ENCODE measurements at places on chromosomes 11 and 22. TPM values are rescaled to one million over a fixed set of nuclear protein-coding genes. Genes with fewer than 3 reads are reported as not detected.
A peak's percentile ranks its signal among the peaks of the same experiment; 100 is the strongest.

DNA sequence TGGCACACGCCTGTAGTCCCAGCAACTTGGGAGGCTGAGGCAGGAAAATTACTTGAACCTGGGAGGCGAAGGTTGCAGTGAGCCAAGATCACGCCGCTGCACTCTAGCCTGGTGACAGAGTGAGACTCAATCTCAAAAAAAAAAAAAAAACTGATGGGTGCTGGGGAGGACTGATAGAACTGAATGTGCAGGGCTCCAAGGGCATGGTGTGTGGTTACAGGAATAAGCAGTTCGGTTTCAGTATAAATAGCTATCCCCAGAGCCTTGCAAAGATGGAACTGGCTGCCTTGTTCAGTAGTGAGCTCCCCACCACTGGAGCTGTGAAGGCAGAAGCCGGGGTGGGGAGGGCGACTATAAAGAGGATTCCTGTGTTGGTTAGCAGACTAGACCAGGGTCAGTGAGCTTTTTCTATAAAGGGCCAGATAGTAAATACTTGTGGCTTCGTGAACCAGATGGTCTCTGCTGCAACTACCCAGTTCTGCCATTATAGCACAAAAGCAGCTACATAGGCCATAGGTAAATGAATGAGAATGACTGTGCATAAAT lies 5.9 kb downstream of the TOM1 start:
- peak overlapping the region; percentile 88 for H3K27ac ChIP-seq
- peak overlapping the region; percentile 50 for H3K4me3 ChIP-seq
- H3K27me3 ChIP-seq = no peaks in the 10 kb centered on the region
- no peak for DNase-seq
- H3K36me3 ChIP-seq = peaks cover 22% of the 10 kb centered on the region
- H3K4me1 ChIP-seq = peaks cover 80% of the 10 kb centered on the region

- no peaks in the 10 kb centered on the region for H3K4me1 ChIP-seq
- H3K4me3 ChIP-seq = no peak overlapping the region
- H3K36me3 ChIP-seq = no peaks in the 10 kb centered on the region
- H3K27me3 ChIP-seq = no peaks in the 10 kb centered on the region
Measured at GRCh38 chr11:131675121-131675888, 304.9 kb downstream of the NTM start.

- no peaks in the 10 kb centered on the region for H3K36me3 ChIP-seq
- no peak overlapping the region for H3K4me3 ChIP-seq
- no peaks in the 10 kb centered on the region for H3K27me3 ChIP-seq
- DNase-seq = no peak
- no peaks in the 10 kb centered on the region for H3K4me1 ChIP-seq
- no peak overlapping the region for H3K27ac ChIP-seq
Measured at GRCh38 chr11:85750646-85751045, 60.3 kb downstream of the SYTL2 start.

DNA sequence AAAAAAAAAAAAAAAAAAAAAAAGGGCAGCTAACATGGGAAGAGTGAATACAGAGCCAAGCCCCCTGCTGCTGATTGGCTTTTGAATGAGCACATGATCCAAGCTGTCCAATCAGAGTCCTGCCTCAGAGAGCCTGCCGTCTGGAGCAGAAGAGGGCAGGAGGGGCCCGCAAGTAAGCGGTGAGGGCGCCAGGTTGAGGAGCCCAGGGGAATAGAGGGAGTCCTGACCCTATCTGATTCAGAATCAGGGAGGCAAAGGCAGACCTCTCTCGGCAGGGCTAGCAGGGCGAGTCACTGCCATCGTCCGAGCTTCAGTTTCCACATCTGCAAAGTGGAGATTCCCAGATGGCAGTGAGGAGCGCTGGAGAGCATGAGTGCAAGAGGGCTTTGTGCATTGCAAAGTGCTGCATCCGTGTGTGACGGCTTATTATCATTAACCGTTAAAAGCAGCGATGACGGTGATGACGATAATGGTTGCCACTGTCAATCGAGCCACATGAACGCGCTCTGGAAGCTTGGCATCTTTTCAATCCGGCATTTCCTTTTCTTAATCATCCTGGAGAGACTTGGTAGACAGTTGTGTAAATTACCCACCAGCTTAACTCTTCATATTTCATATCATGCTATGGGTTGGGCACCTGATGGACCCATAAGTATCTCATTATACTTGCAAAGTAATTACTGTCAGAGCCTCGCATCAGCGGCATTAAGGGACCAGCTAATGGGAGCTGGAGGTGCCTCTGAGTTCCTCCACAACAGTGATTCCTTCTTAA lies 68.6 kb upstream of the ATXN10 start:
- H3K27me3 ChIP-seq = no peaks in the 10 kb centered on the region
- no peak for DNase-seq
- no peaks in the 10 kb centered on the region for H3K4me1 ChIP-seq
- H3K27ac ChIP-seq = no peak overlapping the region
- H3K4me3 ChIP-seq = no peak overlapping the region

DNA sequence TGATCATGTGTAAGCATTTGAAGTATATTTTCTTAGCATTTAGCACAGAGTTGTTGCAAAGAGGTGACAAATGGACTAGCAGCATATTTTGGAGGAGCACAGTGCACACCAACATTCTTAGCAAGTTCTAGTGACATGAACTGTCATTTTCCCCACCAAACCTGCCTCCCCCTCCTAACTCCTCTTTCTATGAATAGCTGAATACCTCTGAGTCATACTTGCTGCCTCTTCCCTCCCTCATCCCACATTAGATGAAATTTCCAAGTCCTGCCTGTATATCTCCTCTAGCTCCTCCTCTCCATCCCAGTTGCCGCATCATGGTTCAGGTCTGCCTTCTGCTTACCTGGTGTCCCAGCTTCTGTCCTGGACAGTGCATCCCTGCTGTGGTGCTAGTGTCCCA lies 7.2 kb downstream of the OSBP2 start:
- no peak overlapping the region for H3K4me3 ChIP-seq
- H3K36me3 ChIP-seq = no peaks in the 10 kb centered on the region
- DNase-seq = no peak
- no peak overlapping the region for H3K27ac ChIP-seq

Gene MMP8
- total RNA-seq = not detected

DNA sequence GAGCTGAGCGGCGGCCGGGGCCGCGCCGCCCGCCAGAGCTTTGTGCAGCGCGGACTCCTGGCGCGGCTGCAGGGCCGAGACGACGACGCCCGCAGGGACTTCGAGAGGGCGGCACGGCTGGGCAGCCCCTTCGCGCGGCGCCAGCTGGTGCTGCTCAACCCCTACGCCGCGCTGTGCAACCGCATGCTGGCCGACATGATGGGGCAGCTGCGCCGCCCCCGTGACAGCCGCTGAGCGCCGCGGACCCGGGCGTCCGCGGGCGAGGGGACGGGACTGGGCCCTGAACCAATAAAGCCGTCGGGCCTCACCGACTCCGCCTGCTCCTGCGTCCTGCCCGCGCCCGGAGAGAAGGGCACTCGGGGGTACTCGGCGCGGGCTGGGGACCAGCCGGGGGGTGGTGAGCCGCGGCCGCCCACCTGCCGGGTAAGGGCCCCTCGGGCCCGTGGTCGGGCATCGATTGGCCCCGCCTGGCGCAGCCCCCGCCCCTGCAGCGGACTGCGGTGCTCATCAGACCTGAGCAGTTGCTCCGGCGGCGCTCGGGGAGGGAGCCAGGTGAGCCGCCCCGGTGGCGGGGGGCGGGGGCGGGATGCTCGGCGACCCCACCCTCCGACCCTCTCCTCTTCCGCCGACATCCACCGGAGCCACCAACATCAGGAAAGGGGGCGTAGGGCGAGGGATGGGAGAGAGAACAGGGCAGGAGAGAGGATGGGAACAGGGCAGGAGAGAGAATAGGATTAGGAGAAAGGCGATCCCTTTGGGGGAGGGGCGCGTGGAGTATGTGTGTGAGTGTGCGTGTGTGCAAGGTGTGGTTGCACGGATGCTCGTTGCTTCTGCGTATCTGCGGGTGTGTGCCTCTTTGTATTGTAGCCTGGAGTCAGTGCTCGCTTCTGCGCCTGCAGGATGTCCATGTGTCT lies at the start of gene TMEM25:
Gene TMEM25, plus strand, starts transcription at position 510 of the 914 bp plus-strand sequence. CDS start 610 bp downstream, outside the sequence.
- H3K4me1 ChIP-seq = peaks cover 9% of the 10 kb centered on the region
- peak within 1 kb of the TSS; percentile 80 for H3K27ac ChIP-seq
- peak within 1 kb of the TSS; percentile 91 for H3K4me3 ChIP-seq
- peak; percentile 82 for DNase-seq
- H3K27me3 ChIP-seq = no peaks in the 10 kb centered on the region
- H3K36me3 ChIP-seq = peaks cover 5% of the 10 kb centered on the region

Gene PARVA
- 8.3 TPM for total RNA-seq

DNA sequence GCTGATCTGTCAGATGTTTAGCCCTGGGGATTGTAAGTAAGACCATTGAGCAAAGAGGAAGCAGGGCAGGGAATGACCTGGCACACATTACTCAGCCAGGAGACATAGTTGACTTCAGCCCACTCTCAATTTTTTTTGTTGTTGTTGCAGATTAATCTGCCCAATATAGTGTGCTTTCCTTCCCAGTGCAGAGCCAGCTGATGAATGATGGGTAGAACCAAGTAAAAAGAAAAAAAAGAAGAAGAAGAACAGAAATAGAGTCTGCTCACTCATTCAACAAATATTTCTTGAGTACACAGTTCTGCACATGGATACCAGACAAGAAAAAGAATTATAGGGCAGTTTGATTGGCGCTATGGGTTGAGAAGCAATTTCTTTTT lies 292.7 kb downstream of the ETS1 start:
- no peak for DNase-seq
- no peak overlapping the region for H3K27ac ChIP-seq
- H3K36me3 ChIP-seq = no peaks in the 10 kb centered on the region

- H3K36me3 ChIP-seq = no peaks in the 10 kb centered on the region
- H3K4me3 ChIP-seq = no peak overlapping the region
- H3K27ac ChIP-seq = peak overlapping the region; percentile 73
- H3K4me1 ChIP-seq = peaks cover 78% of the 10 kb centered on the region
- no peak for DNase-seq
- H3K27me3 ChIP-seq = no peaks in the 10 kb centered on the region
Measured at GRCh38 chr11:114209904-114210303, 86.3 kb upstream of the NNMT start.

- DNase-seq = no peak
- H3K4me3 ChIP-seq = no peak overlapping the region
- H3K36me3 ChIP-seq = no peaks in the 10 kb centered on the region
Measured at GRCh38 chr11:133600786-133601185, 68.5 kb upstream of the OPCML start.

GRCh38 chr11:83303316-83303715 lies 17.1 kb upstream of the CCDC90B start:
- no peak overlapping the region for H3K27ac ChIP-seq
- H3K4me1 ChIP-seq = no peaks in the 10 kb centered on the region
- H3K36me3 ChIP-seq = no peaks in the 10 kb centered on the region
- no peak overlapping the region for H3K4me3 ChIP-seq
- no peaks in the 10 kb centered on the region for H3K27me3 ChIP-seq

- no peak for DNase-seq
- peaks cover 9% of the 10 kb centered on the region for H3K4me1 ChIP-seq
- no peaks in the 10 kb centered on the region for H3K27me3 ChIP-seq
- no peak overlapping the region for H3K4me3 ChIP-seq
- H3K36me3 ChIP-seq = no peaks in the 10 kb centered on the region
- H3K27ac ChIP-seq = no peak overlapping the region
Measured at GRCh38 chr11:87775036-87775435, 400.2 kb downstream of the RAB38 start.

DNA sequence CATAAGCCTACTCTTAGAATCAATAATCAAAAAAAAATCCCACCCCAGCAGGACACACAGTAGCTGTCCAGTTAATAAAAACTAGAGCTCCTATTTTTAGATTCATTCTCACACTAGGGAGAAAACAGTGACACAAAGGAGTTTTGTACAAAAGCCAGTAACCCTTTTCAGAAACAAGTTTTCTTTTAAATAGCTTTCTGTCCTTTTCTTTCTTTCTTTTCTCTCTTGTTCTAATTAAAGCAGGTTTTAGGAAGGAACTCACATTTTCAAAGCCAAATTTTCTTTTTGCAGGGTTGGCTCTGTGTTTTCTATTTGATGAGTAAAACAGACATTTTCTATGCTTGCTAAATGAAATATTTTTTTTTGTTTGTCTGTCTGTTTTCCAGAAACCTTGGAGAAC lies 1390.7 kb downstream of the FAM181B start:
- no peak overlapping the region for H3K4me3 ChIP-seq
- H3K36me3 ChIP-seq = no peaks in the 10 kb centered on the region
- no peak overlapping the region for H3K27ac ChIP-seq
- no peaks in the 10 kb centered on the region for H3K27me3 ChIP-seq
- no peaks in the 10 kb centered on the region for H3K4me1 ChIP-seq

GRCh38 chr22:35510951-35511350 lies 29.7 kb upstream of the RASD2 start:
- no peak overlapping the region for H3K4me3 ChIP-seq
- no peak overlapping the region for H3K27ac ChIP-seq
- DNase-seq = no peak

DNA sequence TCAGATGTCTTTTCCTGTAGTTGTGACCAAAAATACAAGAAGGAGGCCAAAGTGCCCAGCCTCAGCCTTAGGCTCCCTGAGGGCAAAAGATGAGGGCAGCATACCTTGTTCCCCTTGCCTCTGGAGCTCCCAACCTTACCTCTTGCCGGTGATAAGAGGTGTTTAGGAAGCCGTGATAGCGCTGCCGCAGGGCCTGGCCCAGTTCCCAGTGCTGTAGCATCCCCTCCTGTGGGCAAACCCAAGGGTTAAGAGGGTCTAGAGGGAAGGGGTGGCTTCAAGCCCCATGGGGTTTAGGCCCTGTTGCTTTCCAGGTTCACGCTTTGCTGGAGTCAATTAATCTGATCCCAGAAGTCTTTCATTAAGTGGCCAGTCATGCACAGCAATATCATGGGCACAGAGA lies 1.1 kb downstream of the ACP2 start:
- peaks cover 52% of the 10 kb centered on the region for H3K36me3 ChIP-seq

Gene IL17REL
- total RNA-seq = not detected

Gene RASL10A
- total RNA-seq = 1.2 TPM

DNA sequence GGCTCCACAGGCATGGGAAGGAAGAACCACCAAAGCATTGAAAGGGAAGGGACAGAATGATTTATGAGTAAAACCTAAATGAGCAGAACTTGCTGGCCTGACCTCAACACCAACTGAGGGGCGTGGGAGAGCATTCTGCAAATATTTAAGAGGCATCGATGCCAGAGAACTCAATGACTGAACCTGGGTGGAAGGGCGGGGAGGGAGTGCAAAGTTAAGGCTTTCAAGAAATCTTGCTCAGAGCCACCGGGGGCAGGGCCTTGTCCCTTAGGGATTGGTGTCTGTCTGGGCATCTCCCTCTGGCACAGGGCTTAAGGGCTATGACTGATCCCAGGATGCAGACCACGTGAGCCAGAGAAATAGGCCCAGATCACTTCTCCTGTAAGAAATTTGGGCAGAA lies 137.1 kb downstream of the ADAMTS15 start:
- H3K27me3 ChIP-seq = no peaks in the 10 kb centered on the region
- no peak for DNase-seq
- no peak overlapping the region for H3K27ac ChIP-seq
- H3K4me1 ChIP-seq = no peaks in the 10 kb centered on the region
- H3K36me3 ChIP-seq = no peaks in the 10 kb centered on the region

GRCh38 chr11:67160872-67161783 lies 42.1 kb downstream of the KDM2A start:
- no peak overlapping the region for H3K4me3 ChIP-seq
- H3K27ac ChIP-seq = no peak overlapping the region
- H3K4me1 ChIP-seq = peaks cover 37% of the 10 kb centered on the region
- H3K36me3 ChIP-seq = no peaks in the 10 kb centered on the region

Gene DEUP1
- not detected for total RNA-seq
